Tongue (tissue), 3 donors: ENCODE measurements at places on chromosomes 7 and 10.

DNA sequence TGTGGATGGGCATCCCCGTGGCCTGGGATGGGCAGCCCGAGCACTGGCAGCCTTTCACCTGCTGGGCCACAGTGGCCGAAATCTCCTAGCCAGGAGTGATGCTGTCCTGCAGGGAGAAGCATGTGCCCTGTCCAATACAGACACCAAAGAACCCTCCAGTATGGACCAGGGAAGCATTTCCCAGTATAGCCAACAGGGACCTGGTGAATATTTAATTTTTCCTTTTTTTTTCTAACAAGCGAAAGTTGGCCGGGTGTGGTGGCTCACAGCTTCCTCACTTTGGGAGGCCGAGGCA is 11.0 kb downstream of the IMPDH1 start:
- no peak for DNase-seq

- DNase-seq: no peak
These were observed 225.0 kb downstream of the ELFN1 start for GRCh38 chr7:1894906-1895663.

GRCh38 chr10:75042292-75042974 is 69.0 kb upstream of the SAMD8 start:
- peak; percentile 63 for DNase-seq

GRCh38 chr7:155178096-155178495 is 108.0 kb downstream of the HTR5A start:
- no peak for DNase-seq

DNA sequence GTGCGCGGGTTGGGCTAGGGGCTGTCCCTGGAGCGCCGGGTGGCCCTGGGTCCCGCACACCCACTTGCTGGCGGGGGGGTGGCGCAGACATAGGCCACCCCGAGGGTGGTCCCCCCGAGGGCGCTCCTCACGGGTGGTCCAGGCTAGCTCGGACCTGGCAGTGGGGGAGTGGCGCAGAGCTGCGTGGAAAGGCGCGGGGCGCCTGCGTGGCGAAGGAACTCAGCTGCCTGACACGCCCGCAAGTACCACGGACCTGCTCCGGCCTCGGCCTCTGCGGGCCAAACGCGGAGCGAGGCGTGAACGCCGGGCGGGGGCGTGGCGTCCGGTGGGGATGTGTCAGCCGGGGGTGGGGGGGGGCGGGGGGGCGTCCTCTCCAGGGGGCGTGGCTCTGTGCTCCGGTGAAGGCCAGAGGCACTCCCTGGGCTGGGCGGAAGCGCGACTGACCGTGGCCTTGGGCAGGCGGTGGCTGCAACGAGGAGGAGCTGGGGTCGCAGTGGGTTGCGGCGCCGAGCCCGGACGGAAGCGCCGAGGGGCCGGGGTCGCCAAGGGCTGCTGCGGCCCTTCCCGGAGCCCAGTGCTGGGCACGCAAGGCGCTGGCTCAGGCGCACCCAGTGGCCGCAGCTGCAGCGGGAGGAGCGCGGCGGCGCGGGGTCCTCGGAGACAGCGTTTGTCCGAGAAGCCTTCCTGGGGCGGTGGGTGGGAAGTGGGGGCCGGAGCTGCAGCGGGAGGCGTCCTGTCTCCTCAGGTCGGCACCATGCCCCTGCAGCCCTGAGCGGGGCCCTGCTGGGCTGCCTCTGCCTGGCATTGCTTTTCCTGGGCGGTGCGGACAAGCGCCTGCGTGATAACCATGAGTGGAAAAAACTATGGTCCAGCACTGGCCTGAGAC is 58.9 kb upstream of the NUPR2 start:
- DNase-seq: no peak

DNA sequence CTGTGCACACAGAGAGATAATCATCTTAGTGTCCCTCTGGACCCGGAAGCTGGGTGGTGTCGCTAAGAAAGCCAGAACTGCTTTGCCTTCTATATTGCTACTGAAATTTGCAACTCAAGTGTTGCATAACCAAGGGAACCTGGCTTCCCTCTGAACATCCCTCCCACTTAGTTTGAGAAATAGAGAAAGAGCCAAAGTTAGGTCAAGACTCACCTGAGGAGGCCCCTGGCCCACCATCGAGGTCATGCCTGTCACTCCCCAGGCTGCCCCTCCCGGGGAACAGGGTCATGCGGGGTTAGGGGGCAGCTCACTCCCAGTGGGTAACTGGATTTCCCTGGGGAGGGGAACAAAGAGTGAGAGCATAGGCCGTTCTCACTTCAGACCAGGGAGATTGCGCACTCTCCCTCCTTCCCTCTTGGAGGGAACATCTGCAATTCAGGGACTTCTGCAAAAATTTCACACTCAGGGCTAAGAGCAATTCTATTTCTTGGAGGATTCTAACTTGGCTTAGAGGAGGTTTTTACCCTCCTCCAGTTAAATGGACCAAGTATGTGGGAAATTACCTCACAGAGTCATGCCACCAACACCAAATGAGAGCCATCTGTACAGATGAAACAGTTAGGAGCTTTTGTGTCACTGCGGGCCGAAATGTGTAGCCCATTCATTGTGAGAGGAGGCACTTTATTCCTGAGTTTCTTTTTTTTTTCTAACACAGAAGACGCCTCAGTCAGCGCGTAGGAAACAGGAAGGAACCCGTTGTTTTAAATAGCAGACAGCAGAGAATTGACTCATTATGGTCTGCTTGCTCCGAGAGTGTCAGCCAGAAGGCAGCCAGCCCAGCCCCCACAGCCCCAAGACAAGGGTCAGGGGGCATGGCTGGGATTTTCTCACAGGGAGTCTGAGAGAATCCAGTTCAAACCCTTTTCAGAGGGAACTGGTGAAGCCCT is 221.3 kb downstream of the ARHGAP12 start:
- peak; percentile 78 for DNase-seq

DNA sequence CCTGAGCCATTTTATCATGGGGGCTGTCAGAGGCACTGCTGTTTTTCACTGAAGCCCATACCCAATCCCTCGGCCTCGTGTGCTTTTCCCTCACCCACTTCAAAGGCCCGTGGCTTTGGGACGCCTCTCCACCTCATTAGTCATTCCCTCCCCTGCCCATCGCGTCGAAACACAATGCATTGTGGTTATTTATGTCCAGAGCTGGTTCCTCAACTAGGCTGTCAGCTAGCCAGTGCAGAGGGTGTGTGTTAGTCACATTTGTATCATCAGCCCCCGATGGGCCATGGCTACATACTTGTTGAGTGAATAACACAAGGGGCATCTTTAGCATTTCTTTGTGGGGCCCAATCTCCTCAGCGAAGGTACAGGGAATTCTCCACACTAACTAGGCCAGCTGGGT is 3.8 kb upstream of the CRCP start:
- no peak for DNase-seq

GRCh38 chr7:134477954-134478353 is 19.1 kb upstream of the AKR1B1 start:
- no peak for DNase-seq

- DNase-seq: no peak
These were observed 113.7 kb downstream of the PTPRN2 start for GRCh38 chr7:158473946-158474345.

DNA sequence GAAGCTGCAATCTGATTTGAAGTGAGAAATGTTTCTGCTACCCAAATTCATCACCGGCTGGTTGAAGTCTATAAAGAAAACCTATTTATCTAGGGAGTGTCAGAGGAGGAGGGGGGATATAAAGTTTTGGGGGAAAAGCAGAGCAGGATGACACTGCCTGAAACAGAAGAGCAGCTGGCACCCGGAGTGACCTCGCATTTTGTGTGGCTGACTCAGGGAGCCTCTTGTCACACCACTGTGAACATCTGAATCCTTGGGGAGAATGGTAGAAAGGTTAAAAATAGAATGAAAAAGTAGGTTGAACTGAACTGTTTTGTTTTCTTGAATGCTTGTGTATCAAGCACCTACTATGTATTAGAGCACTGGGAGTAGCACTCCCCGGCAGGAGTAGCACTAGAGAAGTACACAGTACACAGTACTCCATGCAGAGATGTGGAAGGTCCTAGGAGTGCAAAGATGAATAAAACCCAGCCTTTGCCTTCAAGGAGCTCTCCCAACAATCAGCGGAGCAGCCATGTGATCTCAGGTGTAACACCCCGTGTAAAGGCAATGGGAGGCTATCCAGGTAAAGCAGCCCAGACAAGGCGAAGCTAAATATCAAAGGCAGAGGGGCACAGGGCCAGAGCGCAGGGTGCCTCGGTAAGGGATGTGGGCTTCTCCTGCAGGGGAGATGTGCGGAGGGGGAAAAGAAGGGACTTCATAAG is 13.5 kb downstream of the CRTAC1 start:
- no peak for DNase-seq

GRCh38 chr10:63003816-63004453 is 129.2 kb upstream of the NRBF2 start:
- DNase-seq: no peak

DNA sequence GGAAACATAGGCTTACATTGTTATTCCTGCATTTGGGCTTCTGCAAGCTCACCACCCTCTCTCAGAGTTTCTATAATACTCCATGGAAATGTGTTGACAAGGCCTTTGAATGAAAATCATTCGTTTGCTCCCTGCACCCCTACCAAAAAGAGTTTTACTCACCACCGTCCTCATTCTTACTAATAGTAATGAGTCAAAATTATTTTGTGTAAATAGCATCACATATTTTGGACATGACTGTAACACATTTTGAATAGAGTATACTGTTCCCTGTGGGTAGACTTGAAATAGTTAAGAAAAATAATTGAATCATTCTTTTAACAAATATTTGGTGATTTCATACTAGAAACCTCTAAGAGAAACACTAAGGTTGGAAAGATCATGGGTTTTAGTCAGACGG is 84.6 kb downstream of the AKAP9 start:
- DNase-seq: no peak

DNA sequence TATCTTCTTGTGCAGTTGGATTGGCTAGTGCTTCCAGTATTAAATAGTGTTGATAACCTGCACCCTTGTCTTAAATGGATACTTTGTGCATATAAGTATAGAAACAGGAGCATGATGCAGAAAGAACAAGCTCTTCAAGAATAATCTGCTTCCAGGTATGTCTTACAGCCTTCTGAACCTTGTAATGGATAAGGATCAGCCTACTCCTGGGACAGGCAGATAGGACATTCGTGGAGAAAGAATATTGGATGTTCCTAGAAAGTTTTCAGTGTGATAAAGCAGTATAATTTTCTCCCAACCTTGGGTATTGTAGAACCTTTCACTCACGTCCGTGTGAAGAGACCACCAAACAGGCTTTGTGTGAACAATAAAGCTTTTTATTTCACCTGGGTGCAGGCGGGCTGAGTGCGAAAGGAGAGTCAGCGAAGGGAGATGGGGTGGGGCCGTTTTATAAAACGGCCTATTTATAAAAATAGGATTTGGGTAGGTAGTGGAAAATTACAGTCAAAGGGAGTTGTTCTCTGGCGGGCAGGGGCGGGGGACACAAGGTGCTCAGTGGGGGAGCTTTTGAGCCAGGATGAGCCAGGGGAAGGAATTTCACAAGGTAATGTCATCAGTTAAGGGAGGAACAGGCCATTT is 27.2 kb downstream of the C1GALT1 start:
- DNase-seq: no peak

- no peak for DNase-seq
These were observed 228.8 kb downstream of the TRIL start for GRCh38 chr7:28729281-28729680.

- no peak for DNase-seq
These were observed 36.7 kb upstream of the CRTAC1 start for GRCh38 chr10:98067165-98067564.

DNA sequence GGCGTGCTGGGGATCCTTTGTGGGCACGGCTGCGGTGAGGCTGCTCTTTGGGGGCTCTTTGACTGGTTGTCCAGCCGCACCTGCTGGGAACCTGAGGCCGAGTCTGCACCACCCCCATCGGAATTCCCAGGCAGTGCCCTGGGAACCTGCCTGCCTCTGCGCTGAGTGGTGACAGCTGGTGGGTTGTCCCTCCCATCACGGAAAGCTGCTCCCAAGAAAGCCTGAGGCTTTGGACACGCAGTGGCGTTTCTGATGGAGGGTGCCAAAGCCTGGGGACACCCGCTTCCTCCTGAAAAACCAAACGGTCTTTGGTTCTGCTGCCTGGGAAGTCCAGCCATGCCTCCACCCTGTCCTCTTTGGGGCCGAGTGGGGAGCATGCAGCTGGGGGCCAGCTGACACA is 21.4 kb upstream of the SHH start:
- DNase-seq: peak; percentile 54

DNA sequence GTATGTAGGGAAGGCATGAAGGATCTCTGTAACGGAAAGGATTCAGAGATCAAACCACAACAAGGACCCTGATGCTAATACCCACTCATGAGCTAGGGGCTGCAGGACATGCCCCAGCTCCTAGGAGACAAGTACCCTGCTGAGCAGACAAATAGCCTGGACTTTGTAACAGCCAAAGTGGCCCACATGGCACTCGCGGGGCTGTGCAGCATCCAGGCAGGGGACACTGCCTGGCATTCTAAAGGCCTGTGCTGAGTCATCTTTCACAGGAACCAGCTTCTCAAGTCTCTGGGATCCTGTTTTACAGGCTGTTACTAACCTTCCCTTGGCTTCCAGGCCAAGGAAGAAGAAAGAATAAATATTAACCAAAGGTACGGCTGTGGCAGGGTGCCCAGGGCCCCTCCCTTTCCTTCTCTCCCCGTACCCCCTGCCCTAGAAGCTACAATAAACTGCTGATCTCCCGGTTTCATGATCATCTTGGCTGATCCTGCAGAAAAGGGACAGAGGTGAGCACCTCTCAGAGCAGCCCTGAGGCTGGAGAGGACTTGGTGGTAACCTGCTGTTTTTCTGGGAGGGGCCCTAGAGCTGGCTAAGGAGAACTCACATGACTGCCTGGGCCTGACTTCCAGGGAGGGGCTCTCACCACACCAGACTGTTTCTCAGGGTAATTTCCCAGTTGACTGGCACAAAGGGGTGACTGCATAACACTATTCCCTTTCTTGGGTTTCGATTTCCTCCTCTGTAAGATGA is 4.2 kb upstream of the RPEL1 start:
- DNase-seq: peak; percentile 50

GRCh38 chr10:21230219-21230618 is 295.3 kb downstream of the SKIDA1 start:
- DNase-seq: no peak

DNA sequence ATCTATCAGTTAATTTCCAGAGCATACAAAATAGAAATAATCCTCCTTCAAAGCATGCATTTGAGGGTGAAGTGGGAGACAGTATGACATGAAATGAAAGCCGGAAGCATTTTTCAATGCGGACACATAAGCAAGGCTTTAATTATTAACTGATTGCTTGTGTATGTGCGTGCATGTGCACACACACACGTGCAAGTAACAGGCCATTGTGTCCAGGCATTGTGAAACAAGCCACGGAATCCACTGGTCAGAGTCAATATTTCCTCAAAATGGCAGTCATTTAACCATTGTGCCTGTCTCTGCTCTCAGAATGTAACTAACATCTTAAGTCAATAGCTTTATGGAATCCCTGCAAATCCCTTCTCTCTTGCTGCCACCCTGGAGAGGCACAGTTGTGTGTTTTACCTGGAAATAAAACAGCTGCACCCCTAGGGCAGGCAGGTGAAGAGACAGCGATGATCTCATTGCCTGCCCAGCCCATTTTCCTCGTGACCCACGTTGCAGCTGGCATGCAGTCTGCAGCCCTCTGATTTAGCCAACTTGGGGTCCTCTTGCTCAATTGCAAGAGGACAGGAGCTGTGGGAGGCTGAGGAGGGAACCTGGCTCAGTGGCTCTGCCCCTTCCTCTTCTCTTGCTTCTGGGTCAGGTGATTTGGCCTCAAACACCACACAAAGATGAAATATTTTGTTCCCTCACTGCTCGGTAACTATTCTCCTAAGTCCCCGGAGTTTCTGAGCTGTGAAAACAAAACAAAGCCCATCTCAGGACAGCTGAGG is 500.9 kb upstream of the ZMIZ1 start:
- DNase-seq: peak; percentile 60
